IMR-90 (cell line): ENCODE measurements at places on chromosomes 4 and X. TPM values are rescaled to one million over a fixed set of nuclear protein-coding genes. Genes with fewer than 3 reads are reported as not detected.

Gene NPY2R
- not detected in 2 replicates for total RNA-seq

DNA sequence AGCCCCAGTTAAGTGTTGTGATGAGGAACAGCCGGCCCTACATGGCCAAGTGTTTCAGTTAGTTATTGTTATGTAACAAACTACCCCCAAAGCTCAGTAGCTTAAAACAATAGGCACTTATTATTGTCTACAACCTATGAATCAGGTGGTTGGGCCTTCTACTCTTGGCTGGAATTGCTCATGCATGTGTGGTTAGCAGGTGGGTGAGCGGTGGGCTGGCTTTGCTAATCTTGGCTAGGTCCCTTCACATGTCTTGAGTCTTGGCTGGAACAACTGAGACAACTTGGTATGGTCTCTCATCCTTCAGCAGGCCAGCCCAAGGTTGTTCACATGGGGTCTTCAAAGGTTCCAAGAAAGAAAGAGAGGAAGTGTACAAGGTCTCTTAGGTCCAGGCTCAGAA, 54.5 kb upstream of the CHRNA9 start:
- DNase-seq, result no peak

GRCh38 chrX:103149652-103150051, 56.7 kb upstream of the NXF3 start:
- DNase-seq, result no peak

GRCh38 chr4:15541941-15542340, 72.3 kb downstream of the CC2D2A start:
- DNase-seq, result no peak
